ENCODE measurements at places on chromosomes 13 and 19. TPM values are rescaled to one million over a fixed set of nuclear protein-coding genes. Genes with fewer than 3 reads are reported as not detected.

Gene VSIG10L
- total RNA-seq = 1.2 TPM

Gene DCUN1D2
- 13.9 TPM for total RNA-seq

Gene OR10H1
- total RNA-seq = not detected

Gene LRP3
- total RNA-seq = 0.20 TPM

Gene HS6ST3
- total RNA-seq = not detected

Gene HPN
- not detected for total RNA-seq

Gene TMPRSS9
- not detected for total RNA-seq

GRCh38 chr19:46726551-46726950, 9.6 kb upstream of the PRKD2 start:
- no peak for DNase-seq

- DNase-seq = no peak
Observed at GRCh38 chr19:55087542-55087901, 11.9 kb downstream of the EPS8L1 start.

GRCh38 chr19:38009650-38010242, 102.7 kb downstream of the SIPA1L3 start:
- DNase-seq = no peak

DNA sequence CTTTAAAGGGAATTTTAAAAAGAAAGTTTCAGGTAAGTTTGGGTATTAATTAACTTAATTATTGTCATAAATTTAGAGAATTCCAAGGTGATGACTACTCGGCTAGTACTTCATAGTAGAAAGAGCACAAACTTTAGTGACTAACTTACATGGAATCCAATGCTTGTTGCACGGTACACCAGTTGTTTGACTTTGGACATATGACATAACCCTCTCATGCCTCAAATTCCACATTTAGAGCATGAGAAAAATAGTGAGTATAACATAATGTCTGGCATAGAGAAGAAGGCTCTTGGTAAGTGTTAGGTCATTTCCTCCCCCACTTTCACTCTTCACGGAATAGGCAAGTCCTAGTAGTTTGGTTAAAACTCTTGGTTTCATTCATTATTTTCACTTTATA, 1249.4 kb upstream of the SLC10A2 start:
- no peak for DNase-seq

DNA sequence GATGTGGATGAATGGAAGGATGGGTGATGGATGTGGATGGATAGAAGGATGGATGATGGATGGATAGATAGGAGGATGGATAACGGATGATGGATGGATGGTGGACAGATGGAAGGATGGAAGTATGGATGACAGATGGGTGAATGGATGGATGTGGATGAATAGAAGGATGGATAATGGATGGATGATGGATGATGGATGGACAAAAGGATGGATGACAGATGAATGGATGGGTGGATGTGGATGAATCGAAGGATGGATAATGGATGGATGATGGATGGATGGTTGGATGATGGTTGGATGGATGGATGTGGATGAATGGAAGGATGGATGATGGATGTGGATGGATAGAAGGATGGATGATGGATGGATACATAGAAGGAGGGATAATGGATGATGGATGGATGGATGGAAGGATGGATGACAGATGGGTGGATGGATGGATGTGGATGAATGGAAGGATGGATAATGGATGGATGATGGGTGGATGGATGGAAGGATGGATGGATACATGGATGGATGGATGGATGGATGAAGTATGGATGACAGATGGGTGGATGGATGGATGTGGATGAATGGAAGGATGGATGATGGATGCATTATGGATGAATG, 39.3 kb downstream of the TMEM255B start:
- no peak for DNase-seq

DNA sequence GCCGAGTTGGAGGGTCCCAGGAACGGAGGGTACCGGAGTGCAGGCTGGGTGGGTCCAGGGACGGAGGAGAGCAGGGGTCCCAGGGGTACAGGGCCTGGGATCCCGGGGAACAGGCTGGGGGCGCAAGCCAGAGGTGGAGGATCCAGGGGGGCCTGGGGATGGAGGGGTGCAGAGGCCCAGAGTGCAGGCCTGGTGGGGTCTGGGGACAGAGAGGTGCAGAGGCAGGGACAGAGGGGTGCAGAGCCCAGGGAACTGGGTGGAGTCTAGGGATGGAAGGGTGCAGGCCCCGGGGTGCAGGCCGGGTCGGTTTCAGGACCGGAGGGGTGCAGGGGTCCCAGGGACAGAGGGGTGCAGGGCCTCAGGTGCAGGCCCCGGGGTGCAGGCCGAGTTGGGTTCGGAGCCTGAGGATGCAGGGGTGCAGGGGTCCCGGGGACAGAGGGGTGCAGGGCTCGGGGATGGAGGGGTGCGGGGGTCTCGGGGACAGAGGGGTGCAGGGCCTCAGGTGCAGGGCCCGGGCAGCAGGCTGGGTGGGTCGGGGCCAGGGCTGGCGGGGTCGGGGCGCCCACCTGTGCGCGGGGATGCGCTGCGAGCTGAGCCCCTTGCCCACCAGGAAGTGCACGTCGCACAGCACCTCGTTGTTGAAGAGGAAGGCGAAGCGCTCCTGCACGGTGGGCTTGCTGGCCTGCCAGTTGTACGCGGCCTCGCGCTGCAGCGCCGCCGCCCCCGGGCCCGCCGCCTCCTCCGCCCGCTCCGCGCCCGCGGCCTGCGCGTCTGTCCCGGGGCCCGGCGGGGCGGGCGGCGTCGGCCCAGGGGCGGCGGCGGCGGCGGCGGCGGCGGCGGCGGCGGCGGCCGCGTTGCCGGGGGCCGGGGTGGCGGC, 545 bp downstream of the BTBD2 start:
- DNase-seq = peak; percentile 23

DNA sequence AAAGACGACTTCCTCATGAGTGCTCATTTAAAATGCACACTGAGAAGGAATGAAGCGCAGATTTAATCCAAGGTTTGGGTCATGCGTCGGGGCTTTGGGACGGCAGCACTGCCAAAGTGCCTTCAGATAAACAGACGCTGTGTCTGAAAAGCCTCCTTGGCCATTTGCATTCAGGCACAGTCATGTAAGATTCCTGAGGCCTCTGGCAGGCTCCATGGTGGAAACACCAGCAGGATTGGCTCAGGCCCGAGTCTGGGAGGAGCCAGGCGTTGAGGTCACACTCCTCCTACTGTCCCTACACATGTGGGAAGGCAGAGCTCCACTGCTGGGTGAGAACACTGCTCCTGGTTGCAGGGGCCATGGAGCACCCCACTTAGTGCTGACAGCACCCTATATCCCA, 113.3 kb upstream of the KL start:
- no peak for DNase-seq

DNA sequence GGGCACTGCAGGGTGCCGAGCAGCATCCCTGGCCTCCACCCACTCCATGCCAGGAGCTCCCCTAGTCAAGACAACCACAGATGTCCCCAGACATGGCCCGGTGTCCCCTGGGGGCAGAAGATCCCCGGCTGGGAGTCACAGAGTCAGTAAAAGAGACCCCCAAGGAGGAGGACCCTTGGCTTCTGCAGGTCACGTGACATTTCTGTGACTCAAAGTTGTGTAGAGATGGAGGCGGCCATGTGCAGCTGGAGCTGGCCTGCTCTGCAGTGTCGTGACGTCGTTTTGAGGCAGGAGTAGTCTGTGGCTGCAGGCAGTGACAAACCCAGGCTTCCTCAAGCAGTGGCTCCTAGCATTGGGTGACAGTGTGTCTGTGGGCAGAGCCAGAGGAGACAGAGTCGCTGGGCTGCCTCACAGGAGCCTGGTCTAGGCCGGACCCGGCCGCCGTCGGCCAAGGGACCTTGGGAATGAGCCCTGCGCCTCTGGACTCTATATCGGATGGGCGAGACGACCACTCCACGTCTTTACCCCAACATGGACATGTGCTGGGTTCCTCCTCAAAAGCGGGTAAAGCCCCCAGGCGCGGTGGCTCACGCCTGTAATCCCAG, 7.7 kb upstream of the DIRAS1 start:
- DNase-seq = no peak

DNA sequence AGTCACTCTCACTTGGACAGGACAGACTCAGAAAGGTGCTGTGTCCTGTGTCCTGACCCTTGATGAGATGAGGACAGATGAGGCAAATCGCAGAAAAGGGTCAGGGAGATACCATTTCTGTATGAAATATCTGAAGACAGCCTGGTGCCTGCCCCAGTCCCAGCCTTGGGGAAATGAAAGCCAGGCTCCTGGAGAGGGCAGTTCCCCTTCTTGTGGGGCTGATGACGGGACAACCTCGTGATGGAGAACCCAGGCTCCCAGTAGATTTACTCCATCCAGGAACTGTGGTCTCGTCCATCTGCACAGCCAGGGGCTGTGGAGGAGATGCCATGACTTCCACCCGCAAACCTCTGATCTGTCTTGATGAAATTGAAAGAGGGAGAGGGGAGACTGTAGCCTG, 13.8 kb downstream of the LILRB1 start:
- DNase-seq = no peak

DNA sequence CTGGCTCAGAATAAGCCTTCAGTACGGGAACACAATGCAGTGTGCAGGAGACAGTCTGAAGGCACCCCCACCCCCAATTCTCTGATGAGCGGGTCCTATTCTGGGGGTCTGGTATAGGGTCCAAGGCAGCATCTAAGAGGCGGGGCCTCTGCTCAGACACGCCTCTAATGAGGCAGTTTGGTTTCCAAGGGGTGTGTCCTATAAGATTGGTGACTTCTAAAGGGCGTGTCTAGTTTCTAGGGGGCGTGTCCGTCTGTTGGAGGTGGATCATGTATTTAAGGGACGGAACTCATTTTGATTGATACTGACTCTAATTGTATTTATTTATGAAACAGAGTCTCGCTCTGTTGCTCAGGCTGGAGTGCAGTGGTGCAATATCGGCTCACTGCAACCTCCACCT, 8.7 kb downstream of the FIZ1 start:
- no peak for DNase-seq

DNA sequence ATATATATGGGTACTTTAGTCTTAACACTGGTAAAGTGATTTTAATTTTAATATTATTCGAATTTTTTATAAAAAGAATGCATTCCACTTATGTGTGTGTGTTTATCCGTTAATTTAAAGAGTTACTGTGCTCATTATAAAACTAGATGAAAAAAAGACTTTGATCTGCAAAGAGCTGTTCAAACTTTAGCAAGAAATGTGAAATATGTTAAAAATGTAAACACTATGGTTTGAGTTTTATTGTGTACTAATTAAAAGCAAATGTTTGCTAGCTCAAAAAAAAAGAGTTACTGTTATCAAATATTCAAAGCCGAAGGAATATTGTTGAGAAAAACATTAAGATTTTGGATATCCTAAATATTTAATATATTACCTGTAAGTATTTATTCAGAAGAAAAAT, 34.5 kb downstream of the UFM1 start:
- DNase-seq = no peak

DNA sequence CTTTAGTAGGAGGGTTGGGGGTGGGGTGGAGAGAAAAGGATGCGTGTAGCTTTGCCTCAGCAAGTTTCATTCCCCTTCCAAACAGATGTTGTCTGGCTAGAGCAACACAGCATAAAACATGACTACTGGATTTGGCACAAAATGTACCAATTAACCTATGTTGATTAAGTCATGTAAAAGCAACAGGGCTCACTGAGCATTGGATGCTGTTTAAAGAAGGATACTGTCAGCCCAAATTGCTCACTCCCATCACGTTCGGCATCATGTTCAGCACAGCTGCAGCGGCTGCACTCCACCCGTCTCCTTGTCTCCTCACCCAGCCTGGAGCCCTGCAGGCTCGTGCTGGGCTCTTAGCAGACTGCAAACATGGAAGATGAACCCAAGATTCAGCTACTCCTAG, 77.5 kb downstream of the DLEU7 start:
- DNase-seq = no peak

- DNase-seq = peak; percentile 52
Observed at GRCh38 chr19:41957838-41958366, 1.2 kb downstream of the RABAC1 start.

GRCh38 chr19:58570770-58571574, 2.2 kb downstream of the MZF1 start:
- DNase-seq = no peak

GRCh38 chr13:37339386-37339735, 233.9 kb upstream of the CSNK1A1L start:
- no peak for DNase-seq

GRCh38 chr13:102757006-102757405, 16.6 kb downstream of the TEX30 start:
- no peak for DNase-seq

DNA sequence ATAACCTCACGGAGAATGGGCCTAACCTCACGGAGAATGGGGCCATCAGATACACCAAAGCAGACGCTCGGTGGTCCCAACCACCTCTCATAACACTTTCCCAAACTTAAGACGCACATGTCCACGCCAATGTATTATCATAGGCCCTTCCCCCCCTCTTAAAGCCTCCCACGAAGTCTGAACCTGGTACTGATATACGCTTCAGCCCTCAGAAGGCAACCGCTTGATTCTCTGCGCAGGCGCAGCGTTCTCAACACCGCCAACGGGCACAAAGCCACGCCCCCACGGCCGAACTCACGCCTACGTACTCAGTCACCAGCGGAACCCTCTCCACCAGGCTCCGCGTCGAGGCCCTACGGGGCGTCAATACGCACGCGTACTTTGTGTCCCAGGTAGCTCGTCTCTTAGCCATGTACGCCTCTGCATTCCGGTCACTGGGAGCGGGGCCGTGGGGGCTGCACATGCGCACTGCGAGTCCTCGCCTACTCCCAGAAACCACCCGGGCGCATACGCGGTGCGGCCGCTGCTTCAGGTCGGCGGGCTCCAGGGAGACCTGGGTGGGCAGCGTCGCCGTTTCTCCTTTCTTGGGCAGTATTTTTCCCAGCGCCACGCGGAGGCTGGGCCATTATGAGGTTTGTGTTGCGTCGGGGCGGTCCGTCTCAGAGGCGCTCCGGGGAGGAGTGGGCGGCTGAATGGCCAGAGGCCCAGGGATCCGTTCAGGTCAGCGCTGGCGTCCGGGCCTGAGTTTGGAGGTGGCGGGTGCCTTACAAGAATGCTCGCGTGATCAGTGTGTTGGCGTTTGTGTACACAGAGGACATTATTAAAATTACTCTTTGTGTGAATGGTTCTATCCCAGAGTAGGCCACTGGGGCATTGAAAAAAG, 25.3 kb downstream of the ZNF582 start:
- peak; percentile 89 for DNase-seq

DNA sequence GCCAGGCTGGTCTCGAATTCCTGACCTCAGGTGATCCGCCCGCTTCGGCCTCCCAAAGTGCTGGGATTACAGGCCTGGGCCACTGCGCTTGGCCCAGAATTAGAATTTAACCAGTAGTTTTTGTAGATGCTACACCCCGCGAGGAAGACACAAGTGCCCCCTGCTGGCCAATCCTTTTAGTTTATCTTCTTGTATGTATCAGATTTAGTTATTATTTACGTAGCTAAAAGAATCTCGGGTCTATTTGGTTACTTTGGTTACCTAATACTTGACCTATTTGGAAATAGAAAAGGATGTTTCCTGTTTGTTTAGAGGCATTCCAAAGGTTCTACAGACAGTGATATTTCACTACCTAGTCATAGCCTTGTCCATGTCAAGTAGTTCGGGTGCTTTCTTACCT, 22.0 kb downstream of the MUC16 start:
- DNase-seq = peak; percentile 59

GRCh38 chr13:42893214-42893671, 98.8 kb downstream of the EPSTI1 start:
- no peak for DNase-seq

Data from activated CD4-positive, alpha-beta T cell treated with anti-CD3 and anti-CD28 coated beads, Interleukin-2, amount 10 ng/mL, durations not matched to agents 7 days and 5 days (primary cell).